GM23248 (cell line): ENCODE measurements at places on chromosomes 6 and 20. TPM values are rescaled to one million over a fixed set of nuclear protein-coding genes. Genes with fewer than 3 reads are reported as not detected.

Gene POPDC3
- polyA plus RNA-seq = 46.1 and 48.6 TPM in 2 replicates

Gene HNF4A
- polyA plus RNA-seq = not detected in 2 replicates

DNA sequence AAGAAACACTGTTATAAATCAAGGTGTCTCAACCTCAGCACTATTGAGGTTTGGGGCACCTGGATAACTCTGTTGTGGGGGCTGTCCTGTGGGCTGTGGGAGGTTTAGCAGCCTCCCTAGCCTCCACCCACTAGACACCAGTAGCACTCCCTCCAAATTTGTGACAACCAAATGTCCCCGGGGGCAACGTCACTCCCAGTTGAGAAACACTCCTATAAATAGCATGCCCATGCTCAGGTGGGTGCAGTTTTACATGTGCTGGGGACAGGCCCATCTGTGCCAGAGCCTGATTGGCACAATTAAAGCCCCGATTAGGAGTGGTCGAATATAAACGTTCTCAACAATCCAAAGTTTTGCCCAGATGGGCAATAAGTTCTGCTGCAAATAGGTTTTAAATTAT lies 78.9 kb downstream of the FAM50B start:
- no peak for DNase-seq

DNA sequence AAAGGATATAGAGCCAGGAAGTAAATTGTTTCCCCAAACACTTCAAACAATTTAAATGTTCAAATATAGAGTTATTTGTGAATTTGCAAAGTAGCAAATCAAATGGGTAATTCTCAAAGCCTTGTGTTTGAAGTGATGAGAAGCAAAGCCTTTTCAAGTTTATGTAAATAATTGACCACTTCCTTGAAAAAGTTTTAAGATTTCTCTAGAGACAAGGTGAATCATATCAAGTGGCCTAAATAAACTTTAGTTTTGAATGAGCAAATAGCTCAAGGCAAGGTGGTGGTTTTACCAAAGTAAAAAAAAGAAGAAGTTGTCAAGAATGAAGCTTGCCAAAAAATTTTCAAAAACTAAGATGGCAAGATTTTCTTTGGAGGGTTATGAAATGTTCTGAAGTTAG lies 42.6 kb upstream of the IFNGR1 start:
- peak; percentile 24 for DNase-seq

- no peak for DNase-seq
Measured at GRCh38 chr6:164924674-164925073, 384.7 kb downstream of the C6orf118 start.
